ENCODE measurements at places on chromosomes 3 and 15. TPM values are rescaled to one million over a fixed set of nuclear protein-coding genes. Genes with fewer than 3 reads are reported as not detected.

SLC6A20 gene
- not detected for total RNA-seq

SLC22A14 gene
- total RNA-seq, result not detected

MYEF2 gene
- total RNA-seq, result 5.0 TPM

MKRN3 gene
- 0.48 TPM for total RNA-seq

KY gene
- 0.48 TPM for total RNA-seq

DTWD1 gene
- total RNA-seq, result 33.3 TPM

DNAJA4 gene
- 8.5 TPM for total RNA-seq

PLSCR2 gene
- not detected for total RNA-seq

ITGB5 gene
- total RNA-seq, result 47.6 TPM

SLITRK3 gene
- total RNA-seq, result 0.51 TPM

MYLK gene
- total RNA-seq, result 645 TPM

PATL2 gene
- 1.0 TPM for total RNA-seq

SKOR1 gene
- total RNA-seq, result 0.96 TPM

KIF15 gene
- total RNA-seq, result 0.15 TPM

GP5 gene
- 0.28 TPM for total RNA-seq

LSG1 gene
- 27.0 TPM for total RNA-seq

GOLGA6L7 gene
- not detected for total RNA-seq

KLF15 gene
- total RNA-seq, result 44.3 TPM

DAZL gene
- total RNA-seq, result not detected

PLA2G4F gene
- not detected for total RNA-seq

SKIL gene
- 39.6 TPM for total RNA-seq

ROPN1 gene
- not detected for total RNA-seq

OR5AC2 gene
- not detected for total RNA-seq

SPINK8 gene
- not detected for total RNA-seq

DZIP1L gene
- total RNA-seq, result 18.9 TPM

SLC28A1 gene
- not detected for total RNA-seq

CCDC33 gene
- 0.74 TPM for total RNA-seq

NANOGP8 gene
- 0.92 TPM for total RNA-seq

EPM2AIP1 gene
- total RNA-seq, result 27.8 TPM

TRAT1 gene
- 1.1 TPM for total RNA-seq

TTLL13 gene
- not detected for total RNA-seq

OR5K2 gene
- total RNA-seq, result not detected

AGTR1 gene
- 2.7 TPM for total RNA-seq

ITIH4 gene
- 8.7 TPM for total RNA-seq

Data from ovary (tissue), 10 donors.